ENCODE measurements at places on chromosomes 7 and 10.

GRCh38 chr7:155865830-155866525, 53.7 kb upstream of the SHH start:
- DNase-seq: no peak

- DNase-seq: no peak
Measured at GRCh38 chr10:88911851-88912250, 31.8 kb downstream of the STAMBPL1 start.

- DNase-seq: no peak
Measured at GRCh38 chr10:31319602-31320549, 860 bp downstream of the ZEB1 start.

DNA sequence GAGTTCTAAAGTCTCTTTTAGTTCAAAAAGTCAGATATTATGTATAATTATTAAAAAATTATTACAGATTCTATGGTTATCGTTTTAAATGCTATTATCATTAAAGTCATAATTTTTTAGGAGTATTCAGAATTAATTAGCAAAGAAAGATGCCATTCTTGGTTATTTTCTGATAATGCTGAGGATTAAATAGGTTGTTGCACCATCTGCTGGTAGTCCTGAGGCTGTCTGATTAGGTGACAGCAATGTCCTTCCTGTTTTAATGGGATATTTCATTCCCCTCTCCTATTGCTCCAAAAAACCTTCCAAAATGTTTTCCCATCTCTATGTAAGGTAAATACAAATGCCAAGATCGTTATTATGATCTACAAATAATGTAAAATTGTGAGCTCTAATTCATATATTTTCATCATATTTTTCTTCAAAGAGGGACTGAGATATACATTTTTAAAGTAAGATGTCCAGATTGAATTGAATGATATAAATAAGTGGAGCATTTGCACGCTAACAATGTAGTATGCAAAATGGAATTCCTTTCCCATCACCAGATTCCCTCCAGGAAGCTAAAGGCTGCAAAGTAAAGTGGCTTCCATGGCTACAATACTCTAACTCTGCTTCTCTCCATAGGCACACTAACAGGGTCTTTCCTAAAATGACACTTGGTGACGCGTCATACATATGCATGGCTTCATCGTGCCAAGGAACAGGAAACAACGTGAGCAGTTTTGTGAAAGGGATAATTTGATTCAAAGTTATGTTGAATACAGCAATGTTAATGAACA, 58.8 kb upstream of the AKR1E2 start:
- DNase-seq: peak; percentile 75

DNA sequence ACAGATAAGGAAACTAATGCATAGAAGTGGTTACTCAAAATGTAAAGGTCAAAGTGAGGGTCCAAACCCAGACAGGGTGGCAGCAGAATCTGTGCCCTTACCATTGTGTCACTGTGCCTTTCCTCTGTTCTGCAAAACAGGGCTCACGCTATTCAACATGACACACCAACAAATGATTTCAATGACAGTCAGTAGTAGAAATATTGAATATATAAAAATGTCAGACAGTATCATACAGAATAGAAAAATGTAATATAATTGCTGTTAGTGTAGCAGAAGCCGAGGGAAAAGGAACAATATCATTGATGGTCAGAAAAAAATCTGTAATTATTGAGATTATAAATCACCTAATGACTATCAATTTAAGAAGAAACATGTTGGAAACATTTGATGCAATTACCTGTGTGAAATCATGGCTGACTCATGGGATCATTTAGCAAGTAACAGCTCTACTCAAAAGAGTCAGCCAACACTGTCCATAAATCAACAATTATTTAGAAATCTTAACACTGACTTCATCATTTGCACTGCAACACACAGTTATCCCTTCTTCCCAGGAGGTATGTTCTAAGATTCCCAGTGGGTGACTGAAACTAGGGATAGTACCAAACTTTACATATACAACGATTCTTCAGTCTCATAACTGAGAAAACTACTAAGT, 198.7 kb downstream of the DGKI start:
- no peak for DNase-seq
